ENCODE measurements at places on chromosomes 6 and 20.

- no peak for DNase-seq
Measured at GRCh38 chr20:37526238-37526838, 1.3 kb downstream of the BLCAP start.

DNA sequence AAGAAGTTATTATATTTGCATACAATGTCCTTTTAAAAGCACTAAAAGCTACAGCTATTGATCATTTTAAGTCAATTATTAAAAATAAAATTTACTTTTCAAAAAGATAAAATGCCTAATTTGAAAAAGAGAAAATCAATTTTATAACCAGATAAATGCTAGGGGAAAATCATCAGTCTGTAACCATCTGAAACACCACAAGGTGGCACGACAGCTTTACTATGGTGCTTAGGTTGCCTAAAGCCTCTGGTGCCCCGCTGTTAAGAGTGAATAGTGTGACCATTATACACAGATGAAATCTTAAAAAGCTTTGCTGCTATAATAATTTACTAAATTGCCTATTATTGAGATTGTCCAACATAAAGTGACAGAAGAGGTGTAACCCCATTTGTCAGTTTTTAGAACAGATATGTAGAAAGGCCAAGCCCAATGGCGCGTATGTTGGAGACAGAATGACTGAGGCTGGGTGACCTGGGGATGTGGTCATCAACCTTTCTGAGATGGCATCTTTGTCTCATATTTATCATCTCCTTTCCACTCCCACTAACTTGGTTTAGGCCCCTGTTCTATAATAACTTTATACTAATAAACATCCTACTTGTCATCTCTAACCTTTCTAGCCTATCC is 100.8 kb downstream of the MOXD1 start:
- peak; percentile 9 for DNase-seq

DNA sequence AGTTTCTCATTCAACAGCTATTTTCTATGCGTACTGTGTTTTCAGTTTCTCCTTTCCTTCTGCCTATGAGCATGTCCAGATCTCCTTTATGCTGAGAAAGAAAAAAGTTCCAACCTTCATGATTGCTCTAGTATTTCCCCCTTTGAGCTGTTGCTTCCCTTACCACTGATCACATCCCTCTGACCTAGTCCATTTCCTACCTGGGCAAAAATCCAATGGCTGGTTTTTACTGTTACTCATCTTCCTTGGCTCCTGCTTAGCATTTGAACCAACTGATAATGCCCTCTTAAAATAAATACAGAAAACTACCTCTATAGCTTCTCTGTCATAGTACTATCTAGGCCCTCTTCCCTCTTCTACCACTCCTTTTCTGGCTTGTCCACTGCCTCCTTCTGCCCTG is 6.0 kb downstream of the RFX6 start:
- no peak for DNase-seq

- peak; percentile 20 for DNase-seq
Measured at GRCh38 chr6:166106076-166106686, 61.5 kb downstream of the TBXT start.

- no peak for DNase-seq
Measured at GRCh38 chr6:1182722-1183521, 129.0 kb upstream of the FOXQ1 start.

DNA sequence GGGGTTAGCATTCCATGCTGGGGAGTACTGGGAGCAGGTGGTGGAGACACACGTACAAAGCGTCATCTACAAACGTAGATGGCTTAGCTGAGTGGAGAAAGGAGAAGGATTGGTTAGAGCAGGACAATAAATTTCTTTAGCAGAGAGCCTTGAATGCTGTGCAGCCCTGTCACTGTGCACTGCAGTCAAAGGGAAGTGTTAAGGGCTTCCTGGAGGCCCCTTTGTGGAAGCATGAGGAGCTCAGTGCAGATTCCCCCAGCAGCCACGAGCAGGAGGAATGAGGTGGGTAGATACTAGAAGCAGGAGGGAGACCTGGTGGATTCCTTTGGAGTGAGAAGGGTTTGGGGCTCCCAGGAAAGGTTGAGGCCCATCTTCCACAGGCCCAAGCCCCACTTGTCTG is 6.1 kb upstream of the TREML4 start:
- no peak for DNase-seq

- no peak for DNase-seq
Measured at GRCh38 chr6:127992144-127992543, 91.3 kb upstream of the THEMIS start.

DNA sequence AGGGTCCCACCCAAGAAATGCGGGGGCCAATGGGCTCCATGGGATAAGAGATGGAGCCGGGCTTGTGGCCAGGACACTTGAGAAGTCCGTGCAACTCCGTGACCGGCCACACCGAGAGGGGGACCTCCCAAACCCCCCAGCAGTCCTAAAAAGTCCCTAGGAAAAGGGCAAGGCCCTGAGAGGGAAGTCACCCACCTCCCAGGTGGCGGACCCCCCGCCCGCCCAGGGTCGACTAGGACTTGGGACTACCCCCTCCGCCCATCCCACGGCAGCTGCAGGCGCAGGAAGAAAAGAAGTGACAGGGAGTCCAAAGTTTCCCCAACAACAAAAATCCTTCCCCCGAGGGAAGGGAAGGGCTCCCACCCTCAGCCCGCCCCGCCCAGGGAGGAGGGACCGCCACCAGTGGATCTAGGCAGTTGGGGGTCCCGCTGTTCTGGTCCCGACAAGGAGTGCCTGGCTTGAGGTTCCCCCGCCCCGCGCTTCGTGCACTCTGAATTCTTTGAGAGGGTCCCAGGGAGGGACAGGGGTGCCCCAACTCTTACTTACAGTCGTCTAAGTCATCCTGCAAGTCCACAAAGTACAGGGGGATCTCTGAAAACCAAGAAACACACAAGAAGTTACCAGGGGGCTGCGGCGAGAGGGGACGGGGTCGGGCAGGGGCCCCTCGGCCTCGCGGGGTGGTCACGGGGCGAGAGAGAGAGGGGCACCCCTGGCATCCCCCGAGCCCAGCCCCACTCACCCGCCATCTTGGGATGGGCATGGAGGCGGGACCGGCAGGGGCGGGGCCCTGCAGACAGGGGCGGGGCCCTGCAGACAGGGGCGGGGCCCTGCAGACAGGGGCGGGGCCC is 611 bp upstream of the RAB22A start:
- DNase-seq, result peak; percentile 62

DNA sequence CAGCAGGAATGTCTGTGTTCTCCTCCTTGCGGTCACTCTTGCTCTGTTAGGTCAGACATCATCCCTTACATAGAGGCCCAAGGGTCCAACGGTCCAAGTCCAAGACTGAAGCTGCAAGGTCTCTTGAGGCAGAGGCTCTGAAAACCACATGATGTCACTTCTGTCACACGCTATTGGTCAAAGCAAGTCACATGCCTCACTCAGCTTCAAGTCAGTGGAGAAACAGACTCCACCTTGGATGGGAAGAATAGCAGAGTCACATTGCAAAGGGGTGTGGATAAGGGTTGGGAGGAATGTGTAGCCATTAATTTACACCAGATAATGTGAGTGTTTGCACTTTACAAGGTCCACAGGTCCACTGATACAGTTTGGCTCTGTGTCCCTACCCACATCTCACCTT is 17.5 kb downstream of the SLC52A3 start:
- DNase-seq, result no peak

DNA sequence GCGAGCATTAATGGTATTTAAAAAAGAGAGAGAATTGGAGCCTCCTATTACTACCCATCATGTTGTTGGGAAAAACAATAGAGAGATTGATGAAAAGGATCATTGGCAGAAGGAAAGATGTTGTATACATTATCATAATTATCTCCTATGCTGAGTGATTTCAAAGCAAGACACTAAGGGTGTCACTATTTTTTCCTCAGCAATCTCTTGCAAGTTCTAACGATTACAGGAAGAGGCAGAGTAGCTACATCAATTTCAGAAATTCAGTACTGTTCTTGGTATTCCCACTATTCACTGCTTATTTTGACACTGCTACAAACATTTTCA is 891.2 kb downstream of the C6orf118 start:
- DNase-seq, result no peak

DNA sequence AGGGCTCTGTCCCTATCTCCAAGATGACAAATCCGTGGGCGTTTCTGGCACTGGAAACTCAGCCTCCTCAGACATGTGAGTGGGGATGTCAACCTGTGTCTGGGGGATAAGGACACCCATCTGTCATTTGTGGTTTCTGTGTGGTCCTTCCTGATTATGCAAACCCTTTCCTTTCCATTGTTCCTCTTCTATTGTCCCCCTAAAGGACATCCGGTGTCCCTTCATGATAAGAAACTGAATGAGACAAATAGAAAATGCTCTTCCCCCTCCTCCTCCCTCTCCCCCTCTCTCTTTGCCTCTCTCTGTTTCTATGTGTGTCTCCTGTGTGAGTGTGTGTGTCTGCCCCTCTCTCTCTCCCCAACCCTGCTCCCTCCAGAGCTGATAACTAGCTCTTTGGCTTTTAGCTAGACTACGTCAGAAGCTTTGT is 11.5 kb upstream of the GLP1R start:
- DNase-seq, result no peak

DNA sequence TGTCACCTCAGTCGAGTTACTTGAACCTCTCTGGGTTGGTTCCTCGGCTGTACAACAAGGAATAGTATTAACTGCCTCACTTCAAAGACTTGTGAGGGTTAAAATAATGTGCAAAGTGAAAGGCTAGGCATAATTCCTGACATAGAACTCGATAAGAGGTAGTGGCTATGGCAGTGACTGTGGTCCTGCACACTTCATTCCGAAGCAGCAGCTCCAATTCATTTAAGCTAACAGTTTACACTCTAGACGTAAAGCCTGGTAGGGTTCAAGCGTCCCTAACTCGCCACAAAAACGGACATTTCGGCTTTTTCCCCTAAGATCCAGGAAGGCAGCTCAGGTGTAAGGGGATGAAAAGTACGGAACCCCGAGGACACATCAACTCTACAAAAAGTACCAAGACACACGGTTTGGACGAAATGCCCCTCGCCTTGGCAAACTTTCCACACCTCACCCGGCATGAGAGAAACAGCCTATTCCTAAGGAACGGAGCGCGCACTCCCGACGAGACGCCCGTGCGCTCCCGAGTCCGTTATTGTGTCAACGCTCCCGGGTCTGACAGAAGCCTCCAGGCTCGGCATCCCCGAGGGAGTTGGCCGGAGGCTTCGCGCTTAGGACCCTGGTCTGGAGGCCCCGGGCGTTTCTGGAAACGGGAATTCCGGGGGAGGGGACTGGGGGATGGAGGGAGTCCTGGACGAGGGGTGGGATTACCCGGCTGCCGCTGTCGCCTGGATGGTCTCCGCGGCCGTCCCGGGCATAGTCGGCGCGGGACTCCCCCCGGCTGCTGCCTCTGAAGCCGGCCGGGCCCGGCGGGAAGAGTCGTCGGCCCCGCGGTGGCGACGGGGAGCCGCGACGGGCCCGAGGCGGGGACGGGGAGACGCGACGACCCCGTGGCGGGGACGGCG is 937 bp downstream of the ZNF318 start:
- DNase-seq, result no peak

GRCh38 chr20:17609811-17610377 is 40.0 kb downstream of the DSTN start:
- no peak for DNase-seq

- DNase-seq, result no peak
Measured at GRCh38 chr6:72876256-72876655, 254.4 kb downstream of the KCNQ5 start.

DNA sequence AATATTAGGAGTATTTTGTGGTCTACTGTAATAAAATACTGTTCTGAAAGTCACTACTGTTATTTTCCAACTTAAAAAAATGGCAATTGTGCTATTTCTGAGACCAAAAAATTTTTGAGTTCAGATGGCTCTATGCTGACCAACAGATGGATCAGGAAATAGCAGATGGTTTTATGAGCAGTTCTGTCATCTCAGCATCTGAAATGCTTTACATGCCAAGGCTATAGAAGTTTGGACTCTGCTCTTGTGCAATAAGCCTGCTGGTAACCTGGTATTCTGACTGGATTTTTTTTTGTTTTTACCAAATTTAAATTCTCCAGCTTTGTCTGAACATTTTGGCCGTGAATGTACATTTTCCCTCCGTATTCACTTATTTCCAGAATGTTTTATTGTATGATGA is 1127.5 kb downstream of the GRIK2 start:
- DNase-seq, result no peak

GRCh38 chr20:54305421-54305820 is 97.5 kb downstream of the PFDN4 start:
- no peak for DNase-seq

DNA sequence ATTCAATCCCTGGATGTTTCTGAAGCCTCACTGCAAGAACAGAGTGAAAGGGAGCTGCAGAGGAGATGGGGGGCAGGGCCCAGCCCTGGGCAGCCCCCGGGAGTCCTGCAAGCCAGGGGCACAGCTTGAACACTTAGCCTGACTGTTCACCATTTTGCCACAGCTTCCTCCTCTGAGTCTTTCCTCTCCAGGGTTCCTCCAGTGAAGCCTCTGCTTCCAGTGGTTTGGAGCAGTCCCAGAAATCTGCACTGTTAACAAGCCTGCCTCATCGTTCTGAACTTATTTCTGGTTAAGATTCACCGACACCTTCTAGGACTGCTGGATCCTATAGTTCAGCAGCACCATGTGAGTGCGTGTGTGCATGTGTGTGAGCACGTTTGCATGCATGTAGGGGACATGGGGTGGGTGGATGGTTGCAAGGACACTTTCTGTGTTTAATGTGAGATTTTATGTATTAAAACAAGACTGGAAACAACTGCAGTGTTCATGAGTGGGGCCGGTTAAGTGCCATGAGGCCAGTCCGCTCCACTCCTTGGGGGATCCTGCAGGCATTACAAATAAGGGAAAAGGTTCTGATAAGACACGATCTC is 24.6 kb downstream of the CEBPB start:
- DNase-seq, result no peak

DNA sequence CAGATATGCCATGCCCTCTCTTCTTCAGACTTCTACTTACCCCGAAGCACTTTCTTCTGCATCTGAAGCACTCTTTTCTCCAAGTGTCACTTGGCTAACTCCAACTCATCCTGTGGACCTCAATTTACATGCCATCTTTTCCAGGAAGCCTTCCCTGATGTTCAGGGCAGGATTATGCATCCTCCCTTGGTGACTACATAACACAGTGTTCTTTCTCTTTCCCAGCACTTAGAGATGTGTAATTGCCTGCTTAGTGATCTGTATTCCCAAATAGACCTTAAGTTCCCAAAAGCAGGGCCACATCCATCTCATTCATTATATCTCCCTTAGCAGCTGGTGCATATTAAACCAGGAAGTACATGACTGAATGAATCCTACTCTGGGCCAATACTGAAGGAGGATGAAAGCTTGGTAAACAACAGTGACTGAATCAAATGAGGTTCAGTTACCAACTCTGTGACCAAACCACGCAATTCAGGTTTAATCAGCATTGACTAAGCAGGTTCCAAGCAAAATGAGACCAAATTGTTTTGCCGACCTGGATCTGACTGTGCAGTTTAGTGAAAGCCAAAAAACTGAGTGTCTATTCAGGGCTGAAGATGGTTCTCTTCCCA is 121.4 kb upstream of the TCF21 start:
- no peak for DNase-seq

- no peak for DNase-seq
Measured at GRCh38 chr20:40431611-40432010, 257.4 kb downstream of the MAFB start.

- no peak for DNase-seq
Measured at GRCh38 chr6:26071135-26071534, 16.1 kb upstream of the HFE start.

GRCh38 chr6:84512391-84512790 is 252.0 kb downstream of the TBX18 start:
- no peak for DNase-seq

GRCh38 chr6:134347885-134348805 is 30.2 kb upstream of the SGK1 start:
- DNase-seq, result peak; percentile 19

Measured in anterior cingulate cortex (tissue), 58 donors.